Endothelial cell of umbilical vein (primary cell): ENCODE measurements at places on chromosomes 5 and 9. TPM values are rescaled to one million over a fixed set of nuclear protein-coding genes. Genes with fewer than 3 reads are reported as not detected.

GRCh38 chr5:142978726-142979125 is 208.5 kb downstream of the ARHGAP26 start:
- peaks cover 62% of the 10 kb centered on the region for H3K4me1 ChIP-seq
- peak overlapping the region; percentile 58 for H3K27ac ChIP-seq
- H3K36me3 ChIP-seq = no peaks in the 10 kb centered on the region
- H3K27me3 ChIP-seq = no peaks in the 10 kb centered on the region
- peak; percentile 70 for DNase-seq
- no peak overlapping the region for H3K4me3 ChIP-seq

DNA sequence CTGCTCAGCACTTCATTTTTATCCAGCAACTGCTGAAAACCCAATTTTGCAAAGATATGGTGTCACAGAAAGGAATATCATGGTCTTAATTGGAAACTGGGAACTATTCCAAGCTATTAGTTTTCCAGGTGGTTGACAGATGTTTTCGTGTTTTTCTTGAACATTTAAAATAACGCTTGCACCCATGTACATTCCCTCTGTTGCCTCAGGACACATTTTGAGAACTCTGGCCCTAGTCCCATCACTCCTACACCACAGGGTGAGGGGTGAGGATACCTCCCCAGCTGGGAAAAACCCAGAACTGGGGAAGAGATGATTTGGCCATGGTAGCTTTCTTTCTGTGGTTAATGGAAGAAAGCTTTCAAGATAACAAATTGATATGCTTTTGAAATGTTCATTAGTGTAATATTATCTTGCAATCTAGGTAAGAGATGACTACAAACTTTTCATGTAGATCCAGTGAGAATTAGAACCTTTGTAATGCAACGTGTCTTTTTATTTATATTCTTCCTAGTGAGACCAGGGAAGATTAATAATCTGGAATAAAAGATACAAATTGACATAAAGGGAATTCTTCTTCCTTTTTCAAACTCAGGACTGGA is 627.0 kb downstream of the RAB3C start:
- H3K27me3 ChIP-seq = no peaks in the 10 kb centered on the region
- no peak for DNase-seq
- H3K27ac ChIP-seq = no peak overlapping the region
- H3K36me3 ChIP-seq = peaks cover 3% of the 10 kb centered on the region
- no peak overlapping the region for H3K4me3 ChIP-seq

- H3K27ac ChIP-seq = no peak overlapping the region
- no peak overlapping the region for H3K4me3 ChIP-seq
- H3K27me3 ChIP-seq = no peaks in the 10 kb centered on the region
- H3K4me1 ChIP-seq = peaks cover under 1% of the 10 kb centered on the region
- no peak for DNase-seq
These were observed 6.8 kb upstream of the CTNNAL1 start for GRCh38 chr9:109020113-109020512.

DNA sequence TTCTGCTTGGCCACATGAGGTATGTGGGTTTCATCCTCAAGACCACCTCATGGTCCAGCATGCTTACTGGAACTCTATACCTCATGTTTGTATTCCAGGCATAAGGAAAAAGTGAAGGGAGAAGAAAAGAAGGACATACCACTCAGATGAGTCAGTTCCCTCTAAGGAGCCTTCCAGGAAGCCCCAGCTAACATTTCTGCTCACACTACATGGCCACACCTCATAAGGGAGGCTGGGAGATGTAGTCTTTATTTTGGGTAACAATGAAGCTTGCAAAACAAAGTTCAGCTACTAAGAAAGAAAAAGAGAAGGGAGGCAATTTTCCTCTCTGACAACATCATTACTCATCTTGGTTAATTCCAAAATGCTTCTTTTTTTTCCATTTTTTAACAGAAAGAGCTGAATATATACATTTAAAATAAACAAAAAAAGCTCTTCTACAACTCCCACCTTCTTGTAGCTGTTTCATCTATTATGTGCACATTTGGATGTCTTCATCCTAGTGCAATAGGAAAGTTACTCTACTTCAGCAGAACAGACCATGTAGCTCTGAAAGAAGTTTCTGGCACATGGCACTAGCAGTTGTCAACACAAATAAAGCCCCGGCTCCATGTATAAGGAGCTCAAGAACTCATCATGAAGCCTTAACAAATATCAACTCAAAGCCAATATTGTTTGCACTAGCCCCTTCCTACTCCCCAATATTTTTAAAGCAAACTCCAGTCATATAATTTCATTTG is 123.6 kb upstream of the CCDC112 start:
- no peak overlapping the region for H3K4me3 ChIP-seq
- peaks cover 34% of the 10 kb centered on the region for H3K4me1 ChIP-seq
- H3K27ac ChIP-seq = peak overlapping the region; percentile 56
- peak; percentile 83 for DNase-seq
- H3K36me3 ChIP-seq = no peaks in the 10 kb centered on the region

GRCh38 chr5:18403941-18404438 is 769.7 kb downstream of the TAF11L14 start:
- no peak overlapping the region for H3K27ac ChIP-seq
- no peaks in the 10 kb centered on the region for H3K4me1 ChIP-seq
- no peak overlapping the region for H3K4me3 ChIP-seq
- no peak for DNase-seq
- no peaks in the 10 kb centered on the region for H3K27me3 ChIP-seq

DNA sequence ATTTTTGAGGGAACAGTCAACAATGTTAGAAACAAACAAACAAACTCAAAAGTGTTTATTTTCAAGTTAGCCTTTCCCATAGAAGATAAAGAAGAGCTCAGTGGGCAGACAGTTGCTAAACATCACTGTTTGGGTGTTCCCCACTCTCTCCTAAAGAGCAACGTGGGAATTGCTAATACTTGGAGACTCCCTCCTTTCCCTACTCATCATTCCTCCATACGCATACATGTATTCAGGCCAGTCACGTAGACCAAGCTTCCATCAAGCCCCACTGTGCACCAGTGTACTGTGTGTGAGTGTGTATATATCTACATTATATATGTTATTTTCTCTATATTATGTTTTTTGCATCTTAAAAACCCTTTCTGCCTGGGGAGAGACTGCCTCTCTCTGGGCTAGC is 115.0 kb upstream of the EGFLAM start:
- no peak overlapping the region for H3K27ac ChIP-seq
- no peaks in the 10 kb centered on the region for H3K27me3 ChIP-seq
- H3K4me1 ChIP-seq = no peaks in the 10 kb centered on the region

DNA sequence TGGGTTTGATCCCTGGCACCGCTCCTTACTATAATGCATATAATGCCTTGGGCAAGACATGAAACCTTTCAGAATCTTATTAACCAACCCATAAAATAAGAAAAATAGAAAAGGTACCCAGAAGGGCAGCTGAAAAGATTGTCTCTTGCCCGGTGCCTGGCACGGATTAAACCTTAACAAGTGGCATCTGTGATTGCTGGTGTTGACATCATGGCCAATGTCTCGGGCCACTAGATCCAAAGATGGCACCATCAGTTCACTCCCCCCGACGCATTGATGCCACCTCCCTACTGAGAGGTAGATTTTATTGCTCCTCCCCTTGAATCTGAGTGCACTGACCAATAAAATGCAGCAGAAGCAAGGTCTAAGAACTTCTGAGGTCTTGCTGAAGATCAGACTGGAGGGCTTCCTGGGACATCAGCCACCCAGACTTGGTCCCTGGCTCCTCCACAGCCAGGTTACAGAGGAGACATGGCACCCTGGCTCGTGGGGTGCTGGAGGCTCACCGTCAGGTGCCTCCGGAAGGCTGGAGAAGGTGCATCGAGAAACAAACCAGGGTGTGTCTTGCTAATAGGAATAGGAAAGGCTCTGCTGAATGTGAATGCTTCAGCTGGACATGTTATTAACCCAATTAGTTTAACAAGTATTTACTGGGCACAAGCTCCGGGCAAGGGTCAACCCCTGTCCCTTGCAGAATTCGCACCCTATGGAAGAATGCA is 80.0 kb upstream of the COL5A1 start:
- peaks cover 3% of the 10 kb centered on the region for H3K27me3 ChIP-seq
- H3K36me3 ChIP-seq = no peaks in the 10 kb centered on the region
- no peak overlapping the region for H3K27ac ChIP-seq
- H3K4me3 ChIP-seq = no peak overlapping the region

The WWC1 gene
- 0.44 and 0.91 TPM in 2 replicates for total RNA-seq

The NR6A1 gene
- 0.32 and 1.2 TPM in 2 replicates for total RNA-seq

The PTGER4 gene
- 22.5 and 23.6 TPM in 2 replicates for total RNA-seq

The ENTPD8 gene
- total RNA-seq = 0.42 and 0.51 TPM in 2 replicates

The ATP10B gene
- total RNA-seq = not detected in 2 replicates

The SLC45A2 gene
- not detected in 2 replicates for total RNA-seq
